ENCODE measurements at places on chromosomes 7 and 10. TPM values are rescaled to one million over a fixed set of nuclear protein-coding genes. Genes with fewer than 3 reads are reported as not detected.

Gene CCDC7
- 9.9 TPM for total RNA-seq

Gene MMD2
- not detected for total RNA-seq

Gene TBC1D12
- total RNA-seq, result 21.0 TPM

Gene LIPJ
- not detected for total RNA-seq

Gene FRG2B
- not detected for total RNA-seq

Gene LRRC17
- 0.91 TPM for total RNA-seq

Gene SFTPA1
- 8.8 TPM for total RNA-seq

Gene PROSER2
- 16.2 TPM for total RNA-seq

Gene ANXA7
- 133 TPM for total RNA-seq

Gene PPP1R17
- total RNA-seq, result not detected

Gene GIMAP4
- 12.7 TPM for total RNA-seq
